ENCODE measurements at places on chromosomes 5 and 9.

DNA sequence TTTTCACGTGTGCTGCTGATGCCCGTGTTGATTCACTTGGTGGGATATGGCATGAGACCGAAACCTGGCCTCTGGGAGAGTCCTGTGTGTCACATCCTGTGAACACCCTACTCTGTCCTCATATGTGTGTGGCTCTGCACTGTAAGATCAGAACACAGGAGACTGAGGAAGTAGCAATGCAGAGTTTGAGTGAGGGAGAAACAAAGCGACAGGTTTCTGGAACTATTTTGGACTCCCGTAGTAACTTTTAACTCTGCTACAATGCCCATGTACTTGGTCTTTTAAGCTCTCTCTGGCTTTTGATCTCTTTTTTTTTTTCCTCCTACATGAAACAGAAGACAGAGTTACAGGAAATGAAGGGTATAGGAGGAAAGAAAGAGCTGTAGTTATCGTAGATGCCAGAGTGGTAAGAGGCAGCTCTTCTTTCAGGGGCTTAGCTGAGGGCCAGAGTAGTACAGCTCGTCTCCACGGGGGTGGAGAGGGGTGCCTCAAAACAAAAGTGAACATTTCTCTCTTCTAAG is 26.6 kb downstream of the GRAMD2B start:
- DNase-seq = peak; percentile 21

DNA sequence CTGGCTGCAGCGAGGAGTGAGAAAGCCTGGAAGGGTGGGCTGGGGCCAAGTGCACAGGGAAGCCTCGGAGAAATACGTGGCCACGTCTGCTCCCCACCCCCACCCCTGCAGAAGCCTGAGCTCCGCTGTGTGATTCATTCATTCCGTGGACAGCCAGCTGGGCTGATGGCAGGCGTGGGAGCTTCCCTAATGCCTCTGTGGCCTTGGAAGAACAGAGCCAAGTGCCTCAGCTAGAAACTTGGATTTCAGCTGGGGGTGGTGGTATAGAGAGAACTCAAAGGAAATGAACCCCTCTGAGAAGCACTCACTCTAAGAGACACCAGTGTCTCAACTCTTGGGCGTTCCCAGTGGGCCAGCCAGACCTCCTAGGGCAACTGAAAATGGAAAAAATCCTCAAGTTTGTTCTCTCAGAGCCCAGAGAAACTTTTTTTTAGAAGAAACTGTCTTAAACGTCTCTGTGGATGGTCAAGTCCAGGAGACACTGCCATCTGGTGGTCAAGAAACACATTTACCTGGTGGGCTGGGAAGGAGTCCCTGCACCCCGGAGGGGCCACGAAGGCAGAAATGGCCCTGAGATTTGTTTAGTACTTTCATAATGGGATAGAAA is 18.0 kb downstream of the ATOX1 start:
- no peak for DNase-seq

DNA sequence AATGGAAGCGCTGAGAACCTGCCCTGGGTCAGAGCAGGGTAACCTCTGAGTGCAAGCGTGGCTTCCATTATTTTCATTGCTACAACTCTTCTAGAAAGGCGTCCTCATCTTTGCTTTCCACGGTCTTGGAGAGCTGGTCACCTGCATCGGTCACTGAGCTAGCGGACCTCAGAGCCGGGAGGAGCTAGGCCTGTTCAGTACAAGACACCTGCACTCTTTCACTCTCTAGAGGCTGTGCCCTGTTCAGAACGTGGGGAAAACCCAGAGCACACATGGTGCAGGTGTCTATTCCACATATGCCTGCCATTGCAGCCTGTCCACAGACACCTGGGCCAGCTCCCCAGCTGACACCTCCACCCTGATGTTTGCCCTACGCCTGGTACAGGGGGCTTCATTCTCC is 147.8 kb upstream of the IRX2 start:
- DNase-seq = no peak

- DNase-seq = no peak
Observed at GRCh38 chr9:101705135-101705661, 33.2 kb downstream of the GRIN3A start.

GRCh38 chr5:158910782-158911692 is 188.7 kb downstream of the EBF1 start:
- DNase-seq = no peak

GRCh38 chr5:33743099-33743498 is 148.7 kb downstream of the ADAMTS12 start:
- no peak for DNase-seq

DNA sequence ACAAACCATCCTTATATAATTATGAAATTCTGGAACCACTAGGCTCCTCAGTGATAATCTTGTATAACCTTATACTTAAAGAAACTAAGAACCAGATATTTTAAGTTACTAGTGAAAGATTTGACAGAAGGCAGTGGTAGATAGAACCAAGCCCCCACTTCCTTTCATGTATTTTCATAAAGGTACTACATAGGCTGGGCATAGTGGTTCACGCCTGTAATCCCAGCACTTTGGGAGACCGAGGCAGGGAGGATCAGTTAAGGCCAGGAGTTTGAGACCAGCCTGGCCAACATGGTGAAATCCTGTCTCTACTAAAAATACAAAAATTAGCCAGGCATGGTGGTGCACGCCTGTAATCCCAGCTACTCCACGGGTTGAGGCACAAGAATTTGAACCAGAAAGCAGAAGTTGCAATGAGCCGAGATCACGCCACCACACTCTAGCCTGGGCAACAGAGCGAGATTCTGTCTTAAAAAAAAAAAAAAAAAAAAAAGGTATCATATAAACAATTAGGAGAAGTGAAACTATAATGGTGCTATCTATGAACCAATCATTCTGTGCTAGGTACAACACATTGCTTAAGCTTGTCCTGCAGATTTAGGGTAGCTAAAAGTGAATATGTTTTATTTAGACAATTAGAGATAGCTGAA is 27.9 kb upstream of the DTWD2 start:
- DNase-seq = no peak
